Activated T-cell treated with anti-CD3 and anti-CD28 coated beads, Interleukin-2, amount 50 U/mL, for 72 hours (primary cell): ENCODE measurements at places on chromosomes 7 and 10. TPM values are rescaled to one million over a fixed set of nuclear protein-coding genes. Genes with fewer than 3 reads are reported as not detected.

OR2A1 gene
- not detected for total RNA-seq

DNA sequence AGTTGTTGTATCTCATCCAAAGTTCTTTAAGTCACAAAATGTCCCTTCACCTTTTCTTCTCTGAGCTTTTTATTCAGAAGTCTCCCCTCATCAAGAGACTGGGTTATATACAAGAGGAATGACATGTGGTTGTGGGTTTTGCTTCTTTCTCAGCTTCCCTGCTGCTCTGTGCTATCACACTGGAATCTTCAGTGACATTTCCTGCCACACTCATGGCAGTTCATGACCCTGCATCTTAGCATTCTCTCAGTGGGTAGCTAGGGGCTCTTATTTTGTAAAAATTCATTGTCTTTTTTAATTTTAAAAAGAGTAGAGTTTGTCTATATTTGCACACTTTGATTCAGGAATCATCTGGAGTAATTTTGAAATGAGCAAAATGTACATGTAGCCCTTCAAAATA is 236.9 kb upstream of the TMEM229A start:
- no peaks in the 10 kb centered on the region for H3K36me3 ChIP-seq
- no peaks in the 10 kb centered on the region for H3K27me3 ChIP-seq
- H3K27ac ChIP-seq, result no peak overlapping the region
- DNase-seq, result no peak
- H3K4me1 ChIP-seq, result no peaks in the 10 kb centered on the region

ARMC3 gene
- not detected for total RNA-seq

- no peak overlapping the region for H3K4me3 ChIP-seq
- H3K4me1 ChIP-seq, result no peaks in the 10 kb centered on the region
- no peak overlapping the region for H3K27ac ChIP-seq
Measured at GRCh38 chr7:69781412-69781846, 183.2 kb downstream of the AUTS2 start.

DNA sequence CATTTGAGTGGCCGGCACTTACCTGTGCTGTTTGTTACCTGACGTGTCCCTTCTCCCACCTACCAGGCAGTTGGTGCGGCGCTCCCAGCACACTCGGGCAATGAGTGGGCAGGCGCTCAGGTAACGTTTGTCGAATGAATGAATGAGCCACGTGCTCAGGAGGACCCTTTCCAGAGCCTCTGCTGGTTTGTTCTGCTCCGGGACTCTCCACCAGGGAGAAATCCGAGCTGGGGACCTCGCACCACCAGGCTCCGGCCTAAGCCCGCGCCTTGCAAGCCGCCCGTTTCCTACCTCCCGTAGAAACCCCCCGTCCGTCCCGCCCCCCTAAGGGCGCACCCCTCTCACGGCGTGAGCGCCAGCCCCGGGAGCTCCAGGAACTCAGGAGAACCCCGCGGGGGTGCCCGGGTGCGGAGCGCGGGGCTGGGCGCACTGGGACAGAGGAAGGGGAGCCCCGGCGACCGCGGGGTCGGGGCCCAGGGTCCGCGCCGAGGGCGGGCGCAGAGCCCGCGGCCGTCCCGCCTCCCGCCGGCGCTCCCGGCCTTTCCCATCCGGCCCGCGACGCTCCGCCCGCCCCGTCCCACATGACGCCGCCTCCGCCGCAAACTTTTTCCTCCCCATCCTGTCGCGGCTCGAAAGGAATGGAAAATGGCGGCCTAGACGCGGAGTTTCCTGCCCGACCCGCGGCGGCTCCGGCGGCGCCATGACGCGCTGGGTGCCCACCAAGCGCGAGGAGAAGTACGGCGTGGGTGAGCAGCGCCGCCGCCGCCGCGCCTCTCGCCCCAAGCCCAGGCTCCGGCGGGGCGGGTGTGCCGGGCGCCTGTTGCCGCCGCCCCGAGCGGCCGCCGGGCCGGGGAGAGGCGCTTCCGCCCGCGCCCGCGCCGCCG is at the start of gene DOCK1:
TSS of gene DOCK1 (plus strand) at position 611 of the 884 bp plus-strand sequence. CDS start at position 701, 90 bp downstream.
- peak within 1 kb of the TSS; percentile 60 for H3K4me3 ChIP-seq
- no peaks in the 10 kb centered on the region for H3K36me3 ChIP-seq
- peak; percentile 3 for DNase-seq

GRCh38 chr10:95866467-95866842 is 41.3 kb upstream of the CC2D2B start:
- no peaks in the 10 kb centered on the region for H3K27me3 ChIP-seq
- DNase-seq, result no peak
- peak overlapping the region; percentile 3 for H3K27ac ChIP-seq

DNA sequence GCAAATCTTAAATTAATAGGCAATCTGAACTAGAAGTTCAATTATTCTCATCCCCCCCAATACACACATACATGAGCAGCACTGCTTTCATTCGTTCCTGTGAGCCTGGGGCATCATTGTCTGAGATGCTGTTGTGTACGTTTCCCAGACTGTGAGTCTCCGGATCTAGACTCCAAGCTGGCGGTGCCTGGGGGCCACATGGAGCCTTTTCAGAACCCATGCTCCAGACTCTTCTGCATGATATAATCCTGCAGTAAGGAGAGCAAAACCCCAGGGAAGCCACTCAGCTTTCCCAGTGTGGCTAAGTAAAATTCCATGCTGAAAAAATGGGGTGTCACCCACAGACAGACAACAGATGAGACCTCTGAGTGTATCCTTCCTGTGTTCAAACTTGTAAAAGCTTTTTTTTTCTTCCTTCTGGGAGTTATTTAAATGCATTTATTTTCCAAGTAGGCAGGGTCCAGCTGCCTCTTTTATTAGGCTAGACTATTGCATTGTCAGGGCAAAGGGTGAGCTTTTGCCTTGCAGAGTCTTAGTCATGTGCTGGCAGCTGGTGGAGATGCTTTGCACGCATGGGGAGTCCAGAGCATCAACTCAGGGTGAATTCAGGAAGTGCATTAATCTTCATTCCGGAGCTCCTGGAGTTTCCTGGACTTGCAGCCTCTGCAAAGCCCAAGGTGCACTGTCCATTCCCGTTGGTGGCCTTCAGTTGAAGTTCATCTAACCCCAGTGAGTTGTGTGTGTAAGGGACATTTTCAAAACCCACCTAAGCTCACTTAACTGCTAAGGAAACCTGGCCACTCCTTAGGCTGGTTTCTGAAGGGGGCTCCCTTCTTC is 185.7 kb upstream of the ADO start:
- peaks cover 41% of the 10 kb centered on the region for H3K4me1 ChIP-seq
- H3K27ac ChIP-seq, result no peak overlapping the region
- H3K27me3 ChIP-seq, result peaks cover 13% of the 10 kb centered on the region
- DNase-seq, result no peak
- H3K36me3 ChIP-seq, result no peaks in the 10 kb centered on the region
- no peak overlapping the region for H3K4me3 ChIP-seq

ACSM6 gene
- total RNA-seq, result not detected

DNA sequence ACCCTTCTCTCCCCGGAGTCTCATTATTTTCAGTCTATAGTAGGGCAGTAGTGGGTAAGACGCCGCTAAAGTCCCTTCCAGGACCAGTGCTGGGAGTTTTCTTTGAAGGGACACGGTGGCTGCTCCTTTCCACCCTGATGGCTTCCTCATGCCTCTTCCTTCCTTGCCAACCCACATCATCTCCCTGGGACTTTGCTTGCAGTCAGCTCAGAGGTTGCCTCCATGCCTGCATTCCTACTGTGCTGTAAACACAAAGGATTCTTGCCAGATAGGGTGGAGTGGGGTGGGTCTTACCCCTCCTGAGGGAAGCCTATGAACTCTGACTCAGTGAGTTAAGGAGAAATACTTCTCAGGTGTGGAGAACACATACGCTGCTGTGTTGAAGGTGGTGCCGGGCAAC is 59.9 kb upstream of the IGFBP3 start:
- H3K27me3 ChIP-seq, result no peaks in the 10 kb centered on the region
- no peaks in the 10 kb centered on the region for H3K36me3 ChIP-seq
- peaks cover 12% of the 10 kb centered on the region for H3K4me1 ChIP-seq
- H3K27ac ChIP-seq, result no peak overlapping the region
- DNase-seq, result no peak
- H3K4me3 ChIP-seq, result no peak overlapping the region

SPDYE2B gene
- not detected for total RNA-seq

UCN3 gene
- total RNA-seq, result not detected
